ENCODE measurements at places on chromosomes 13 and 19. TPM values are rescaled to one million over a fixed set of nuclear protein-coding genes. Genes with fewer than 3 reads are reported as not detected.

DNA sequence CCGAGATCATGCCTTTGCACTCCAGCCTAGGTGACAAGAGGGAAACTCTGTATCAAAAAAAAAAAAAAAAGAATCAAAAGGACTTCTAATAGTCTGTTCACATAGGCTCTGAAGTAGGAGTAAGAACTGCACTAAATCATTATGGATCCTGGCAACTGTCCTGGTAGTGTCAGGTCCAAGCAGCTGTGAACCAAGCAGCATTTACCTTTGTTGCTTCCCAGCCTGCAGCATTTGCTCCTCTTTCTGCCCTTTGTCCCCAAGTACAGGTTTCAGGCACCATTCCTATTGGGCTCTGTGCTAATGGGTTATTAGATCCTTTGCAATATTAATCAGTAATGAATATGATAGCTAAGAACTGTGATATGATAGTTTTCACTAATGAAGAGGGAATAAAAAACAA is 77.4 kb upstream of the NBEA start:
- DNase-seq = no peak

DNA sequence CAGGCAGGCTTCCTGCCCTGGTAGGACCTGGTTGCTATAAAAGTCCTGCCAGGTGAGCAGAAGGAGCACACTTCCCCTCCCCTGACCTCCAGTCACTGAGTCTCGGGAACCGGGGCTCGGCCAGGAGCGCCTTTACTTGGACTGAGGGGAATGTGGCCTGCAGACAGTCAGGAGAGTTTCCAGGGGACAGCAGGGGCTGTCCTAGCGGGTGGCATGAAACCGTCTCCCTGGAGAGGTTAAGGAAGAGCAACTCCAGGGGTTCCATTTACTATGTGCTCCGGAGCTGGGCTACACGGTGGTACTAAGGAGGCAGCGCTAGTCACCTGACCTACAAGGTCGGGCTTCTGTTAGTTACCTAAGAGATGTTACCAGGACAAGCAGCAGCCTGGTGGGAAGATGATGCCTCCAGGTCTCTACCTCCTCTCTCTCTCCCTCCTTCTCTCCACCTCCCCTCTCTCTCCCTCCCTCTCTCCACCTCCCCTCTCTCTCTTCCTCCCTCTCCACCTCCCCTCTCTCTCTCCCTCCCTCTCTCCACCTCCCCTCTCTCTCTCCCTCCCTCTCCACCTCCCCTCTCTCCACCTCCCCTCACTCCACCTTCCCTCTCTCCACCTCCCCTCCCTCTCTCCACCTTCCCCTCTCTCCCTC is 4.1 kb upstream of the CNOT3 start:
- DNase-seq = no peak

GRCh38 chr13:82614086-82614485 is 1268.2 kb downstream of the SLITRK1 start:
- DNase-seq = no peak

SPACA4 gene
- not detected for total RNA-seq
